ENCODE measurements at places on chromosomes 11 and 22. TPM values are rescaled to one million over a fixed set of nuclear protein-coding genes. Genes with fewer than 3 reads are reported as not detected.

Gene DNAJC24
- total RNA-seq: 17.6 TPM

- no peak for DNase-seq
These were observed 63.8 kb downstream of the TRIM29 start for GRCh38 chr11:120074076-120074475.

Gene ARL2
- total RNA-seq: 241 TPM

GRCh38 chr11:17547932-17548331 is 873 bp downstream of the OTOG start:
- DNase-seq: no peak

- DNase-seq: no peak
These were observed 63.2 kb upstream of the TOP3B start for GRCh38 chr22:22045571-22046335.

Gene C11orf52
- 0.79 TPM for total RNA-seq

- no peak for DNase-seq
These were observed 58.4 kb downstream of the KIF18A start for GRCh38 chr11:28049338-28050216.

DNA sequence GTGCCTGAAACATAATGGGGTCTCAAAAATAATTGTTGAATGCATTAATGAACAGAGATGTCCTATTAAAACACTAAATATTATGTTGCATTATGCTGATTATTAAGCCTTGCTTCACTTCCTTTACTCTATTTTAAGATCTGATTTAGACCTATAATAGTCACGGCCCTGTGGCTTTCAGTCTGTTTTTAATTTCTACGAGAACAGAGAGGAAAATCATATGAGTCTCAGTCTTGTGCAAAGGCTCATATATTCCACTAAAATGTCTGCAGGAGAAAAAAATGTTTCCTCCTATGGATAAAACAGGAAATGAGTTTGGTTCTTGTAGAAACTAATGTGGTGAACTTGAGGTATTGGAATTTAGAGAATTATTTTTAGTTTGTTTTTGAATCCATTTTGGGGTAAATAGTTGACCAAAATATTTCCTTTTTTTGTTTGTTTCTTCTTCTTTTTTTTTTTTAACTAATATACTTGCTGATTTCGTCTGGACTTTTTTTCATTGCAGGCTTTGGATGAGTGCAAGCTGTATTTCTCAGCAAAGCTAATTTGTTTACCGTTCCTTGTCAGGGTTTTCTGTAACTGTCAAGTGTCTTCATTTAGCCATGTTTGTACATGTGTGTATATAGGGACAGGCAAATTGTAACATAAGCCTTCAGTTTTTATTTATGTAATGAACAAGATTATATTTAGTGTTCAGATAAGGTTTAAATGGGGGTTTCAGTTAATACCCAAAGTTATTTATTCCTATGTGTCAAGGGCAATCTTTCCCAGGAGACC is 139.1 kb upstream of the DDI1 start:
- DNase-seq: no peak
